ENCODE measurements at places on chromosomes 6 and 20. TPM values are rescaled to one million over a fixed set of nuclear protein-coding genes. Genes with fewer than 3 reads are reported as not detected.

DNA sequence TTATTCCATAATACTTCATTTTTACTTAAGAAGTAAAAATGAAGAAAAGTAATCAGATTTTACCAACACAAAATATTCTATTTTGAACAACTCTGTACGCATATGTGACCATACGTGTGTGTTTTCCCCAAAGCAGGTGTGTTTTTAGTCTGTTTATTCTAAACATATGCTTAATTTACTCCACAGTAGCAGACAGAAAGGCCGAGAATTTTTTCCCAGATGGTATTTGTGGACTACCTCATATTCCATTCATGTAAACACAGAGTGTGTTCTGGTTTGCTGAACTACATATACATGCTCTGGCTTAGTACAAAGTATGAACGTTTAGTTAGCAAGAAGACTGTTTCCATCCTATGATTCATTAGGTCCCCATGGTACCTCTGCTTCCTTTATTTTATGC lies 233.3 kb upstream of the RUNX2 start:
- no peaks in the 10 kb centered on the region for H3K36me3 ChIP-seq
- no peaks in the 10 kb centered on the region for H3K4me1 ChIP-seq
- no peak overlapping the region for H3K4me3 ChIP-seq
- no peak overlapping the region for H3K27ac ChIP-seq
- H3K27me3 ChIP-seq, result no peaks in the 10 kb centered on the region
- no peak for DNase-seq

GRCh38 chr6:55578537-55579363 lies at the start of gene HMGCLL1:
Gene HMGCLL1 (minus strand): TSS chr6:55579192. CDS start chr6:55579055, 137 bp downstream.
- H3K4me1 ChIP-seq, result no peaks in the 10 kb centered on the region
- H3K27ac ChIP-seq, result no peak within 1 kb of the TSS
- H3K27me3 ChIP-seq, result no peaks in the 10 kb centered on the region

DNA sequence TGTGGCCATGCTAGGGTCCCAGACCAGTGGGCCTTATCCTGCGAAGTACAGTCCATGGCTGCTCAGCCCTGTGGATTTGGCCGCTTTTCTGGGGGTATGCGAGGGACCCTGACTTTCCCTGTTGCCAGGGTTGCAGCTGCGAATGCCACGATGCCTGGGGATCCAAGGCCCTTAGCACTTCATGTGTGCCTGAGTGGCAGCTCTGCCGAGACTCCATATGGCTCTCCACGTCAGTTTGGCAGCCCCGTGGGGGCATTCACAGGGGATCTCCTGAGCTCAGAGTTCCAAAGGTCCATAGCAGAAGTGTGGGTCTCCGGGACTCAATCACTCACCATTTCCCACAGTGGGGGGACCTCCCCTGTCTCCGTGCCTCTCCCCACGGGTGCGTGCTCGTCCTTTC lies 319.5 kb downstream of the DOK5 start:
- H3K36me3 ChIP-seq, result no peaks in the 10 kb centered on the region
- H3K27ac ChIP-seq, result no peak overlapping the region
- no peak for DNase-seq
- peaks cover 9% of the 10 kb centered on the region for H3K27me3 ChIP-seq
- H3K4me1 ChIP-seq, result no peaks in the 10 kb centered on the region

- H3K27ac ChIP-seq, result no peak overlapping the region
- no peaks in the 10 kb centered on the region for H3K4me1 ChIP-seq
- no peak overlapping the region for H3K4me3 ChIP-seq
- DNase-seq, result no peak
Measured at GRCh38 chr6:155349129-155349528, 34.8 kb upstream of the TFB1M start.

DNA sequence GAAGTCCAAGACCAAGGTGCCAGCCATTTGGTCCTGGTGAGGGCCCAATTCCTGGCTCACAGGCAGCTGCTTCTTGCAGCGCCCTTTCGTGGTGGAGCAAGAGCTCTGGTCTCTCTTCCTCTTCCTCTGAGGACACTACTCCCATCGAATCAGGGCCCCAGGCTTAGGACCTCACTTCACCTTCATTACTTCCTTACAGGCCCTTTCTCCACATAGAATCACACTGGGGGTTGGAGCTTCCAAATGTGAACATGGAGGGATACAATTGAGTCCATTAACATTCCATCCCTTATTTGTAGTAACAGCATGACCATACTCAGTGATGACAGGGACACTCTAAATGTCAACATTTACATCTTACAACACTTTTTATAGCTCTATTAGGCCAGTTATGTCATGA lies 2.3 kb downstream of the RAMACL start:
- no peaks in the 10 kb centered on the region for H3K4me1 ChIP-seq
- H3K36me3 ChIP-seq, result no peaks in the 10 kb centered on the region
- no peaks in the 10 kb centered on the region for H3K27me3 ChIP-seq
- H3K27ac ChIP-seq, result no peak overlapping the region
- no peak for DNase-seq

DNA sequence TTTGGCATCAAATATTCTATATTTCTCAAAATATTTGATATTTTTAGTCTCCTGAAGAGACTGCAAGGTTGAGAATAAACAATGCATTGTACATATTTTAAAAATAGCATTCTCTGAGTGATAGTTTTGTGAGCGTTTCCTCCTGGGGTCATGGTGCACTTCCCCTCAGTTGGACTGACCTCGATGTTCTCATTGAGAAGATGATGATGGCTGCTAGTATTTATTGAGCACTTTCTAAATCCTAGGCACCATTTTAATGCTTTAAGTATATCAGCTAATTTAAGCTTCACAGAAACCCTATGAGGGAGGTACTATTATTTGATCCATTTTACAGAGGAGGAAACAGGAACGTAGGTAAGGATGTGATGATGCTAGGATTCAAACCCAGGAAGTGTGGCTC lies 18.2 kb downstream of the DSE start:
- no peak for DNase-seq
- no peaks in the 10 kb centered on the region for H3K27me3 ChIP-seq
- H3K27ac ChIP-seq, result no peak overlapping the region
- H3K4me1 ChIP-seq, result peaks cover 37% of the 10 kb centered on the region
- no peak overlapping the region for H3K4me3 ChIP-seq

DNA sequence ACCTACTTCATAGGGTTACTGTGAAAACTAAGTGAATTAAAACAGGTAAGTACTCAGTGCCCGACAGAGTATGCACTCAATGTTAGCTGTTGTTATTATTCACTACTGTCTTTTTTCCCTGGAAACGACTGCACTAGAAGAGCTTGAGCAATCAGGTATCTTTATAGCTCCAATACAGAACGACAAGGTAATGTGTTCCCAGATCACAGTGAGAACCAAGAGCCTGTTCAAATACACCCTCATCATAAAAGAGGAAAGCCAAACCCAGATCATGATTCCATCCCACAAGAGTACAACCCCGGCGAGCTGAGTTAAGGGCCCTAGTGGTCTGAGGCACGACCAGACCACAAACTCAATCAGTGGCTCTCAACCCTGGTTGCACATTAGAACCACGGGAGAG lies 9.8 kb downstream of the MRPS18A start:
- no peaks in the 10 kb centered on the region for H3K4me1 ChIP-seq
- H3K4me3 ChIP-seq, result no peak overlapping the region
- H3K36me3 ChIP-seq, result peaks cover 22% of the 10 kb centered on the region
- no peak overlapping the region for H3K27ac ChIP-seq

GRCh38 chr6:163438940-163439335 lies 24.4 kb downstream of the QKI start:
- H3K4me3 ChIP-seq, result no peak overlapping the region
- H3K36me3 ChIP-seq, result 0 out of 2 replicates have a peak, but pooled peaks cover 2% of the 10 kb centered on the region
- H3K27ac ChIP-seq, result no peak overlapping the region
- no peaks in the 10 kb centered on the region for H3K4me1 ChIP-seq

GRCh38 chr6:96899019-96899418 lies 1.3 kb upstream of the NDUFAF4 start:
- H3K27ac ChIP-seq, result peak overlapping the region; percentile 90
- DNase-seq, result no peak
- H3K4me3 ChIP-seq, result peak overlapping the region; percentile 83
- peaks cover 22% of the 10 kb centered on the region for H3K36me3 ChIP-seq
- no peaks in the 10 kb centered on the region for H3K27me3 ChIP-seq

- H3K4me3 ChIP-seq, result no peak overlapping the region
- no peaks in the 10 kb centered on the region for H3K27me3 ChIP-seq
- no peaks in the 10 kb centered on the region for H3K36me3 ChIP-seq
- peak; percentile 83 for DNase-seq
- peaks cover 7% of the 10 kb centered on the region for H3K4me1 ChIP-seq
- peak overlapping the region; percentile 48 for H3K27ac ChIP-seq
Measured at GRCh38 chr6:7617801-7618764, 28.1 kb downstream of the SNRNP48 start.

DNA sequence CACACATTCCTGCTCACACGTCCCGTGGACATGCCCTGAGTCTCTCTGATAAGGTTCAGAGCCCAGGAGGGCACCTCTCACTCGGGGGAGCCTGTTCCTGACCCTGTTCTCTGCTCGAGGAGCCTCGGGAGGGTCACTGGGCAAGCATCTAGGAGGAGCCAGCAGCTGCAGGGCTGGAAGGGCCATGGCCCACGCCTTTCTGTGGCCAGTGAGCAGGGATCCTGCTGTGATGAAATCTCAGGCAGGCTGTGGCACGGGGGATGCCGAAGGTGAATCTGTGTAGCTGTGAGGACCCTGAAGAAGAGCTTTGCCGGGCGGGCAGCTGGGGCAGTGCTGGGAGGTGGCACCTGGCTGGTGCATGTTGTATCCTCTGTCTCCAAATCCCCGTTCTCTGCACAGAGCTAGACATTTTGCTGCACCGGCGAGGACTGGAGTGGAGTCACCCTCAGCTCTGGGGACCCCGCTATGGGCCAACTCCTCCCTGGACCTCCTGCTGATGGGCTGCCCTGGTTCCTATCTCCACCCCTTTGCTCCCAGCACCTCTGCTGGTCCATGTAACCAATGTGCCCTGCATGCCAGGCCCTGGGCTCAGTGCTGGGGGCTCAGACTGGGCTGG lies 7.1 kb upstream of the NPBWR2 start:
- H3K36me3 ChIP-seq, result no peaks in the 10 kb centered on the region
- H3K4me3 ChIP-seq, result no peak overlapping the region
- no peaks in the 10 kb centered on the region for H3K4me1 ChIP-seq
- no peak for DNase-seq

- no peak overlapping the region for H3K27ac ChIP-seq
- DNase-seq, result no peak
- H3K4me3 ChIP-seq, result no peak overlapping the region
- no peaks in the 10 kb centered on the region for H3K4me1 ChIP-seq
- no peaks in the 10 kb centered on the region for H3K36me3 ChIP-seq
Measured at GRCh38 chr6:16901782-16902181, 140.5 kb upstream of the ATXN1 start.

GRCh38 chr20:63536241-63536977 lies 767 bp downstream of the PTK6 start:
- DNase-seq, result peak; percentile 69
- peaks cover 49% of the 10 kb centered on the region for H3K4me1 ChIP-seq
- no peaks in the 10 kb centered on the region for H3K27me3 ChIP-seq
- H3K27ac ChIP-seq, result 0 out of 2 replicates have a peak overlapping the region, but pooled peaks have one; percentile 55
- H3K36me3 ChIP-seq, result no peaks in the 10 kb centered on the region

Gene GPR63
- total RNA-seq, result 1.9 TPM

Gene GGTLC1
- 0.43 TPM for total RNA-seq

Gene MCM8
- 22.4 TPM for total RNA-seq

Gene TBC1D7
- total RNA-seq, result 29.2 TPM

Gene SLC44A4
- 44.9 TPM for total RNA-seq

Gene PHF10
- 21.7 TPM for total RNA-seq

Gene EHMT2
- 68.3 TPM for total RNA-seq

Gene ZNF451
- total RNA-seq, result 31.7 TPM
